ENCODE measurements at places on chromosomes 5 and 9.

GRCh38 chr5:177378884-177379883 lies 5.0 kb upstream of the SLC34A1 start:
- DNase-seq: no peak

DNA sequence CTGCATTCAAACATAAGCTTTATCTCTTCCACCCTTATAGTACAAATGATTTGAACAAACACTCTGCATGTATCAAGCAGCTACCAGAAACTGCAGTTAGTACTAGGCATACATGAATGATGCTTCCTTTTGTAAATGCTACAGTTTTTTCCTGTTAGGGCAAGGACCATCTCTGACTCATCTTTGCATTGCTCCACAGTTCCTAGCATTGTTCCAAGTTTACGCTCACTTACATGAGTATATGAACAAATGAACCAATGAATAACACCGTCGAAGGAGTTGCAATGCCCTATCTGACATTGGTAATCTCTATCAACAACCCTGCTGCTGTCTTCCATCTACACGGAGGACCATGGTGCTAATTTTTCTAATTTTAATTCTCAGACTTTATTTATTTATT lies 2.1 kb upstream of the ALDH7A1 start:
- DNase-seq: no peak

DNA sequence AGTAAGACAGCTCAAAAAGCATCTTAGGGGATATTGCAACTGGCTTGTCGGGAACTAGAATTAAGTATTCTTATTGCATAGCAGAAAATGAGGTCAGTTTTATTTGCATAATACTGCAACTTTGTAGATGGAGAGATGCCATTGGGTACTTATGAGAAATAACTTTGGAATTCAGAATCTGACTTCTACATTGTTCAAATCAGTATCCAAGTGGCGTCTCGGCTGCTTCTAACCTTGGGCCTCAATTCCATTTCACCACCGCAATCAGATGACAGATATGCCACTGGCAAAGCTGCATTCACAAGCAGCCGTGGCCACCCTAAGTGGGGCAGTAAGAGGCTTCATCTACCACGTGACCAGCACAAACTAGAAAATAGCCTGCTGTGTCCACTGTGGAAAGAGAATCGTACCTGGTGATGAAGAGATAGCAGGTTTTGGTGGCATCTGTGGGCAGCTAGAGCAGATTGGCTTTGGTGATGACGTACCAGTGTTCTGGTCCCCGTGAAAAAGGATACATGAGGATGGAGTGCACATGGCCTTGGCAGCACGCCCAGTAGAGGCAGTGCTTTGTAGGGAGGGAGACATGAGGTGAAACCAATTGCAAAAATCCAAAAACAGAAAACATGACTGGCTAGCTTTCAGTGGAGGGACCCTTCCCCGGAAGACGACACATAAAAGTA lies 116.6 kb downstream of the KLHL3 start:
- DNase-seq: peak; percentile 74

DNA sequence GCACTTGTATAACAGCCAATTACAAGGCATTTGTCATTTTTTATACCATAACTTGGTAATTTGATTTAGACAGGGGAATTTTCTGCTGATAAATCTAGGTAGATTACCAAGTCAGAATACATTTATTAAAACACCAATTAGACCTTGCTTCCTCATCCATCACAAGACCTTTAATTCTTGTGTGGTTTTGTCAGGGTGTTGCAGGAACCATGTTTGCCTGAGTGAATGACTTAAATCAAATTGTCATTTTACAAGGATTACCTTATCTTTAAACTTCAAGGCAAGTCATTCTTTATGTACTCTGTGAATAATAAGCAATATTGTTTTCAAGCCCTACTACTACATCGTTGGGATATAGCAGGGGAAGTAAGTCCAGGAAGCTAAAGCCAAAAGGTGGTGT lies 257.7 kb downstream of the KCTD16 start:
- DNase-seq: no peak

DNA sequence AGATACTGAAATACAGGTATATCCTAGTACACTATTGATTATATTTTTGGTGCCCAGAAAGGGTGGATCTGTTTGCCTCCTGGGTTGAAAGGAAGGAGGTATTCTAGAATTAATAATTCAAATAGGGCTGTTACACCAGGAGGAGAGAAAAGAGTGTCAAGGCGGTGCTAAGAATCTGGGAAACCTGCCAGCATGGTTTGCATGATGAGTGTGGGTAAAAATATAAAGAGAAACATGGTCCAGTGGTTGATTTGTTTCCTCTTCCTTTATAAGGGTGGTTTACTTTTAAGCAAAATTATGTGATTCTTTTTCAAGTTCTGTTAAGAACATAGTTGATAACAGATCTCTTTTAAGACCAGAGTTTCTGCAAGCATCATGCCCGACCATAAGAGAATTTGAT lies 69.4 kb upstream of the NFIB start:
- DNase-seq: no peak

DNA sequence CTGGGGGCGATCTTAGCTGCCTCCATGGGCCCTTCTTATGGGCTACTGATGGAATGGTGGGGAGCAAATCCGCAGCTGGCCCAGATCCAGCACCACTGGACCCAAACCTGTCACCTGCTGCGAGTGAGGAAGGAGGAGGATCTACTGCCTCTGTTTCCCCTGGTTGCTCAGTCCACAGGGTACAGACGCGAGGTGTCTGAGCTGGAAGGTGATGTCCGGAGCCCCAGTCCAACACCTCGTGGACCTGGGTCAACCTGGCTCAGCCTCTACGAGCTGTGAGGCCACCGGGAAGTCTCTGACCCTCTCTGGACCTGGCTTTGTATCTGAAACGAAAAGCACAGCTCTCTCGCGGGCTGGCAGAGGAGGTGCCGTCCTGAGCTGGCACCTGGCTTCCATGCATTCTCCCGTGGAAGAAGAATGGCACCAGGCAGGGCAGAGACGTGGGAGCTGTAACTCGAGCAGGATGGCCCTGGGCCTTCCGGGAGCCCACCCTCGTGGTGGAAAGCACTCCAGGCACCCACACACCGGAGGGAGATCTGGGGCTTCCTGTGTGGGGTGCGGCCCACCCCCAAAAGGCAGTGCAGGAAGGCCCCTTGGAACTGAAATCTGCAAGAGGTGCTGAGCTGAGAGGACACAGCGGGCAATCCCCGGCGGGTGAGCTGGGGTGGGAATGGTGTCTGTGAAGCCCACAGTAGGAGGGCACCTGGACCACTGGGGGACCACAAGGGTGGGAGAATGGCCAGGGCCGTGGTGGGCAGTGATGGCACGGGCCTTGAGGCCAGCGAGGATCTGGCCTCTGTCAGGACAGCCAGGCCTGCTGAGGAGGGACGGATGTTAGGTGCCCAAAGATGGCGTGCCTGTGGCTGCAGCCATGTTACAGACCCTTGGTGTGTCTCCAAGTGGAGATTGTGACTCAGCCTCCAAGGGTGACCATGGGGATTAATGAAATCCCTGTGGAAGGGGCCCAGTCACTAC lies 133.4 kb downstream of the OLFM1 start:
- no peak for DNase-seq
